ENCODE measurements at places on chromosomes 1 and 21. TPM values are rescaled to one million over a fixed set of nuclear protein-coding genes. Genes with fewer than 3 reads are reported as not detected.

DNA sequence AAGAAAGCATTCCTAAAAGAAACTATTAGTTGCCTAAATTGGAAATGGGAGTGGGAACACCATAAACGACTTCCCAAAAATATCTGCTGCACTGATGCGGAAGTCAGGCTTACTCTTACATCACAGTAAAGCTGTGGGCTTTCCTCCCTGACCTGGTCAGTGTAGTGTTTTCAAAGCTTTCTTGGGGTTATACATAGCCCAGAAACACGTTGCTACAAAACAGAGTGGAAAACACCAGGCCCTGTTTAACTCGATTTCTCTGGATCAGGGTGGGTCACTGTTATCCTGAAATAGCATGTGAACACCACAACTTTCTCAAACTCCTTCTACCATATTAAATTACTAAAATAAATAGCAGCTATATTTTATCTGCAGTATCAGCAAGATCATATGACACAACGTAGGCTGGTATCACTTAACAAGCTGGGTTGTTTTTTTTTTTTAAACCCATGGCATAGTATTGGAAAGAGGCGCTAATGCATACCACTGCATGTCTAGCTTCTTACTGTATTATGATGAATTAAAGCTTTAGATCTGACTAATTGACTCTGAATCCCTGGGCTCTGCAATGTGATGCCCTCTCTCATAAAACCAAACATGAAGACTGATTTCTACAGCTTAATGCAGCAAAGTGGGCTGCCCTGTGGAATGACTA, 184.6 kb downstream of the TGFB2 start:
- DNase-seq: no peak

DNA sequence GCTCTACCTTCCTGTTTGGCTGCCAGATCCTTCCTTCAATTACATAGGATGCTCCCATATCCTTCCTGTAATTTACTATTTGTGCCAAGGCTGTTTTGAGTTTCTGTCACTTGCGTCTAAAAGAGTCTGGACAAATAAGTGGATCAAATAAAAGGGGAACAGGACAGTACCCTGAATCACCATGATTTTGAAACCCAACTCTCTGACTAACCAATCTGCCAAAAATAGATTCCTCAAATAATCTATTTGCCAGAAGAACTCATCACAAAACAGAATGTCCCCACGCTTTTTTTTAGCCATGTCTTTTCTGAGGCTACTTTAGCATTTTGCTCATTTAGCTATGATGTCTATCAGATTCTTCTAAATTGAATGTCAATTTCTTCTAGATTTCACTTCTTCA, 392.6 kb downstream of the NTNG1 start:
- DNase-seq: no peak

- no peak for DNase-seq
These were observed 146.3 kb upstream of the DUSP10 start for GRCh38 chr1:221888218-221888617.

- no peak for DNase-seq
These were observed 30.4 kb downstream of the PIK3C2B start for GRCh38 chr1:204464187-204464631.

DNA sequence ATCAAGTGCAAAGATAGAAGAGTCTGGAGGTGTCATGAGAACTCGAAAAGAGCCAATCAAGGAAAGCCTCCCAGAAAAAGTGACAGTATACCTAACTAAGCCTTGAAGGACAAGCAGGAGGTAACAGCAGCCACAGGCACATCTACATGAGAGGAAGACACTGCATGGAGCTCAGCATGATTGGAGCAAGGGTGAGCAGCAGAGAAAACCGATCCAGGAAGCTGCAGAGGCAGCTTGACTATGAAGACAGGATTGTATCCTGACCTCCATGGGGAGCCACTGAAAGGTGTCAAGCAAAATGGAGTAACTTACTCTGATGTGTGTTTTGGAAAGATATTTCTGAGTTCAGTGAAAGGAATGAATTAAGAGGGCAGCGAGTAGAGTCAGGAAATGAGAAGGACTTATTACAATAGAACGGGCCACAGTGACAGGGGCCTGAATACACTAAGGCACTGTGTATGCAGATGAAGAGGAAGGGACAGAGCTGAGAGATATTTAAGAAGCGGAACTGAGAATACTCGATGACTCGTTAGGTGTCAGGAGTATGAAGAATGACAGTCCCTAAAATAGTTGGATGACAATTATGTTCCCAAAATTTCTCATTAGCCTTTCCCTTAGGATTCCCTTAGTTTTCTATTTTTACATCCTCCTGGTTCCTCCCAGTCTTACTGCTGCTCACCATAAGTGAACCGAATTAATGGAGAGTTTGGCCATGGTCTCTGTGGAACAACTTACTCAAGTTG, 139.3 kb upstream of the NFIA start:
- DNase-seq: no peak

DNA sequence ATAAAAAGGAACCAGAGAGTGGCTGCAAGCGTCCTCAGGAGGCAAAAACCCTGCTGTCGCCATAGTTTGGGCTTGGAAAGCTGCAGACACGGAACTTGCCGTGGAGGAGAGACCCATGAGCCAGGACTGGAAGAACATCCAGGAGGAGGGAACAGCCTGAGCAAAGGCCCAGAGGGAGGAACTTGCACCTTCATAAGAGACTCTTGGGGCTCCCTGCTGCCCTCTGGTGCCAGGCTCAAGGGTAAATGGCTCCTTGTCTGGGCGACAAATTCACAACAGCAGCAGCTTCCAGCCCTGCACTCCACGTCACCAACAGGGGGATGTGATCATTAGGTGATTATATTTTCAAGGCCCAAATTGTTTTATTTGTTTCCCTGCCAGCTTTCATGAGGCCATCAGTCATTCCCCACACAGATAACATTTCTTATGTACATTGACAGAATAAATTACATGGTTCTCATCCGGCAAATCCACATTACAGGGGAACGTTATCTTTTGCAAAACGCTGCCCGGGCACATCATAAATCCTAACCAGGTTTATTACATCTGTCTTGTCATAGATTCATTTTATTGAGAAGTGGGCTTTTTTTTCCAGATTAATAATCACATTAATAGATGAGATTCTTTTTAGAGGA, 143.0 kb upstream of the GRIK3 start:
- DNase-seq: peak; percentile 58

DNA sequence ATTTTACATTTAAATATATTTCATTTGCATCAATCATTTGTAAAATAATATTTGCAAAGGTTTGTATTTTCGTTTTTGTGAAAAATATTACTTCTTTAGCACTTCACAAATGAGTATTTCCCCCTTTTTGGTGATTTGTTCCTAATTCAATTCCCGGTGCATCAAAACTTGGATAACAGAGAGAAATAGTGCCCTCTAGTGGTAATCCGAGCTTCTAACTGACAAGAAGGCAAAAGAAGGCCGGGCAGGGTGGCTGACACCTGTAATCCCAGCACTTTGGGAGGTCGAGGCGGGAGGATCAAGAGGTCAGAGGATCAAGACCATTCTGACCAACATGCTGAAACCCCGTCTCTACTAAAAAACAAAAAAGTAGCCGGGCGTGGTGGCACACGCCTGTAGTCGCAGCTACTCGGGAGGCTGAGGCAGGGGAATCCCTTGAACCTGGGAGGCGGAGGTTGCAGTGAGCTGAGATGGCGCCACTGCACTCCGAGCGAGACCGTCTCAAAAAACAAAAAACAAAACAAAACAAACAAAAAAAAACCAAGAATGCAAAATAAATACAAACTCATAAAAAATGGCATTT, 137.7 kb downstream of the COL11A1 start:
- DNase-seq: peak; percentile 10

DNA sequence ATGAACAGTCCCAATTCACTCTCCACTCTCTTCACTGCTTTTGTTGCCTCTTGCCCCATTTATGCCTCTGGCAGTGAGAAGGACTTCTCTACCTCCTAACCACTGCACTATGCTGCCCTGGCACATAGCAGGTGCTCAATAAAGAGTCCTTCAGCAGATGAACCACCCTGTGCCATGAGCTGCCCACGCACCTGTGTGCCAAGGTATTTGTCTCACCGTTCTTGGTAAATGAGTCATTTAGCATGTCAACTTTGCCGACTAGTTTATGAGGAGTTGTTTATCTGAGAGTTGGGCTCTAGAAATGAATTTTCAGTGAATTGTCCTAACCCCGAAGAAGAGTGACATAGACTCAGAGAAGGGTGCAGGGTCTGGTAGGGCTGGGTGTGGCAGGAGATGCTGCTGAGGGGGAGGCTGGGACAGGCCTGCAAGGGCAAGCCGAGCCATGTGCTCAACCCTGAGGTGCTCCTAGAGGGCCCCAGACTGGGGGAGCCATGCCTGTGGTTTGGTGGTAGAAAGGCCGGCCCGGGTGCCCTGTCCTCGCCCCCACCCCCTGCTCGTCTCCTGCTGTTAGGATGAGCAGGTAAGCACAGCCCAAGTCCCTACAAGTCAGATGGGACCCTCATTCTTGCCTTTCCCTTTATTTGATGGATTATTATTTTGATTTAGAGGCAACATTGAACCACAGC, 654.5 kb downstream of the MATN1 start:
- no peak for DNase-seq

DNA sequence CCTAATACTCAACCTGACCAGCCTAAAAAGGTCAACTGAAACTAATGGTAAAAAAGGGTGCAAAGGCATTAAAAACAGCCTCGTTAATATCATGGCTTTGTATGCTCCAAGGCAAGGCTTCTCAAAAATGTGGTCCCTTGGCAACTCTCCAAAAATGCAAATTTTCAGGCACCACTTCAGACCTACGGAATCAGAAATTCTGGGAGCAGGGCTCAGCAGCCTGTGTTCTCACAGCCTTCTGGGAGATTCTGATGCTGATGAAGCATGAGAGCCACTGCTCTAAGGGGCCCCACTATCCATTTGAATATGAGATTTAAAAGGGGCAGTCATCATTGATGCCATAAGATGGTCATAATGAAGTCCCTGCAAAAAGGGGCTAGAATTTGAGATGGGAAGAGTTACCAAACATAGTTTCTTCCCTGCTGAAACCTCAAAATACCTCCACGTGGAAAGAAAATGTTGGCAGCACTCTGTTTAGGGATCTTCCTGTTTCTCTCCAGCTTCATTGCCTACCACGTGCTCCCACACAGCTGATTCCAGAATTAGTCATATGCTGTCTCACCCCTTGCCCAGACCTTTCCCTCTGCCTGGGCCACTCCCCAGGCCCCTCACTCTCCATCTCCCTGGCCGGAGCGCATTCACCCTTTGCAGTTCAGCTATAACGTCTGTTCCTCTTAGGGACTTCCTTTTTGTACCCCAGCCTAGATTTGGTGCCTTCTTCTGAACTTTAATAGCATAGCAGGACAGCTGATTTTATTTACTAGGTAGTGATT, 46.7 kb downstream of the PHC2 start:
- no peak for DNase-seq

DNA sequence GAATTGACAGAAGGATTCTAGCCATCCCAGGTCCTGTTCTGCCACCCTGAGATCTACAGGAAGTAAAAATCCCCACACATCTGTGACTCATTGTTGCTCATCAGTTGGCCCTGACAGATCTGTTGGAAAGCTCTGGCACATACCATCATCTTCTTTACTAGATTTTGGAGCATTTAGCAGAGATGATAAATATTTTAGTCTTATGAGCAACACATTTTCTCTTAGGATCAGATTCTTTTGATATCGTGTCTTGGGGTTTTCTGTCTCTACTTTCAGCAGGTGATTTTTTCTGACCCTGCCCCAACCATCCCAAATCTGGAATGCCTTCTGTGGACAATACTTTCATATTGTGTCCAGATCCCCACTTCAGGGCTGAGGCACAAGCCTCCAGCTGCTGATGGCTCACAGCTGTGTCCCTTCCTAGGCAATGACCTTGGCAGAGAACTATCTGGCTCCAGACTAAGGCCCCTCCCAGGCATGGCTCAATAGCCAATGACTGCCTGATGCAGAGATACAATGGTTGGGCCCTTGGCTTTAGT, 102.8 kb downstream of the GDAP2 start:
- DNase-seq: peak; percentile 54

DNA sequence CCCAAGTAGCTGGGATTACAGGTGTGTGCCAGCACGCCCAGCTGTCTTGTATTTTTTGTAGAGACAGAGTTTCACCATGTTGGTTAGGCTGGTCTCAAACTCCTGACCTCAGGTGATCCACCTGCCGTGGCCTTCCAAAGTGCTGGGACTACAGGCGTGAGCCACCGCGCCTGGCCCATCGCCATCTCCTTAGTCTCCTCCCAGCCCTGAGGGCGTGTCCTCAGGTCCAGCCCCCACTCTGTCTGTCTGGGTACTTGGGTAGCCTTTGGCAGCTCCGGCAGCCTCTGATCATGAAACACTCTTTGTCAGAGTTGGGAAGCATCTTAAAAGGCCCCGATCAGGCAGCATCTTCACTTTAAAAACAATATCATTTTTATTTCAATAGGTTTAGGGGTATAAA, 90.3 kb upstream of the DISP3 start:
- DNase-seq: no peak

- no peak for DNase-seq
These were observed 315.0 kb upstream of the CAMK1G start for GRCh38 chr1:209268479-209268878.

DNA sequence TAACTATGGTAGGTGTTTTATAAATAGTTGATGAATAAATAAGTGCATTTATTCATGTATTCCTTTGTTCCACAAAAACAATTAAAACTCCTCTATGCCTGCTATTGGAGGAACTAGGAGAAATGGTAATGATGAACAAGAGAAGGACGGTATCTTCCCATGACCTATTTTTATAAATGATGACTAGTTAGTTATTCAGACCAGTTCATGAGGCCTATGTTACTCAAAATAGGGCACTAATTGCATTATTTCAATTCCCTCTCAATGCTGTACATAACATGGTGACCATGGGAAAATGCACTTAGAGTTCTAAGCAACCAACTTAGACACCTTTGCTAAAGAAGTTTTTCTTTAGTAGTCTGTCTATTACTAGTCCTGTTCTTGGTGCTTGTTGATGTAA, 53.1 kb downstream of the XCL1 start:
- DNase-seq: no peak

- DNase-seq: no peak
These were observed 29.4 kb upstream of the CCSAP start for GRCh38 chr1:229372251-229372650.

GRCh38 chr1:45395051-45395450, 54.8 kb upstream of the MUTYH start:
- no peak for DNase-seq

- no peak for DNase-seq
These were observed 39.7 kb downstream of the GNG12 start for GRCh38 chr1:67793562-67793961.

DNA sequence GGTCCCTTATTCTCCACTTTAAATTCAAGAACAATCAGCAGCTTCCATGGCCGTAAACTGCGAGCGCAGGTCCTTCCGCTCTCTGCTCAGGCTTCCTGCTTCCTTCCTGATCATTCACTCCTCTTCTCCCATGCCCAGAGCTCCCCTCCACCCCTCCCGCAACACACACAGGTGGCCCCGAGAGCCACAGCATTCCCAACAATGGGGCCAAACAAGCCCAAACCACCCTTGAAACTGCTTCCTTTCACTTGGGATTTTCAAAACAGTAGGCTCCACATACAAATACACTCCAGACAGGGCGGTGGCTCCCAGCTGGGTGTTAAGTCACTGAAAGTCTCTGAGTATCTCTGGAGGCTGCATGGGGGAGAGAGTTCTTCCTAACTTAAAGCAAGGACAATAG, 11.4 kb downstream of the FAM89A start:
- DNase-seq: no peak

CD244 gene
- not detected for polyA plus RNA-seq

NPHS2 gene
- not detected for polyA plus RNA-seq

SYDE2 gene
- 1.2 TPM for polyA plus RNA-seq

ZNF683 gene
- not detected for polyA plus RNA-seq

CRTC2 gene
- 22.3 TPM for polyA plus RNA-seq

PER3 gene
- polyA plus RNA-seq: 1.6 TPM

ABCA4 gene
- polyA plus RNA-seq: 0.05 TPM

SPRR2A gene
- polyA plus RNA-seq: not detected

SAMSN1 gene
- not detected for polyA plus RNA-seq

WNT4 gene
- 0.23 TPM for polyA plus RNA-seq

MEX3A gene
- 4.9 TPM for polyA plus RNA-seq
